AG04450 (cell line): ENCODE measurements at places on chromosomes 7 and 10.

DNA sequence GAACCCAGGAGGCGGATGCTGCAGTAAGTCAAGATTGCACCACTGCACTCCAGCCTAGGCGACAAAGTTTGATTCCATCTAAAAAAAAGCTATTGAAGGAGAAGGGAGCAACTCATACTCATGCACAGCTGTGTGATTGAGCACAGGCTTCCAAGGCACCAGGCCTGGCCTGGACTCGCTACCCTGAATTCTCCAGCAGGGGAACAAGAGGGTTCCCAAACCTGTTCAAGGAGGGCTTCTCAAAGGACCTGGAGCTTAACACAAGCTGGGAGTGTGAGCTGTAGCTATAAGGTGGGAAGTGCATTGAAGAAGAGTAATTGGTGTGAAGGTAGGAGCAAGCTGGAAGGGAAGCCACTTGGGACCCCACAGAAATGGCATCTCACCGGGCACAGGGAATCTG lies 15.1 kb upstream of the DDIT4 start:
- DNase-seq, result no peak

DNA sequence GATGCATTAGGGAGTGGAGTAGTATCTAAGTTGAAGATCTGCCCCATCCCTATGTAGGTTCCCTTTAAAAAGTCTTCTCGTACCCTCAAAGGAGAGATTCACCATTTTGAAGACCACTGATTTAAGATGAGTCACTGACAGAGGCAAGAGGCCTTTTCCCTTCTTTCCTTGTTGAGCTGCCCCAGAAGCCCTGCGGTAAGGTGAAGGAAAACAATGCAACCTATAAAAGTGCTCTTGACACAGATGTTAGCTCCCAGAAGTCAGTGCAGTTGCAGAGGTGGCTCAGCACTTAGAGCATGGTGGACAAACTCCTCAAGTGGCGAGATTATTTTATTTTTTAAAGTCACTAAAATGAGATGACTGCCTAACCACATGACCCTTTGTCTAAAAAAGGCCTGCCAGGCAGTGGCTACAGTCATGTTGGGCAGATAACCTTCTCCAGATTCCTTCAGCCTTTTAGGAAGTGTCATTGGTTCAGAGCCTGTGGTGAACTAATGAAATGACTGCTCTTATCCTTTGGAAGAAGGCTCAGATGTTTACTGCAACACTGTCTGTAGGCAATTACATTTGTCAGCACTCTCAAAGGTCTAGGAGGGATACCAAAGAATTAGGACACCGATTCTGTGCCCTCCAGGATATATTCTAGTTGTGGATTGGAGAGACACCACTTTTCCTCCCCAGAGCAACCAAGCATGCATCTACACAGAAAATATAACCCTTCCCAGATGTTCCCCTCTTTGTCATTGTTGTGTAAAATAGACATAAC lies 88.7 kb downstream of the ARID5B start:
- no peak for DNase-seq

- no peak for DNase-seq
These were observed 92.9 kb downstream of the BMPR1A start for GRCh38 chr10:86849181-86849894.

GRCh38 chr10:108791794-108792474 lies 1131.4 kb downstream of the XPNPEP1 start:
- no peak for DNase-seq

GRCh38 chr7:99997545-99998137 lies 17.8 kb upstream of the ZKSCAN1 start:
- no peak for DNase-seq

GRCh38 chr7:105285118-105285874 lies 103.4 kb downstream of the SRPK2 start:
- DNase-seq, result no peak

DNA sequence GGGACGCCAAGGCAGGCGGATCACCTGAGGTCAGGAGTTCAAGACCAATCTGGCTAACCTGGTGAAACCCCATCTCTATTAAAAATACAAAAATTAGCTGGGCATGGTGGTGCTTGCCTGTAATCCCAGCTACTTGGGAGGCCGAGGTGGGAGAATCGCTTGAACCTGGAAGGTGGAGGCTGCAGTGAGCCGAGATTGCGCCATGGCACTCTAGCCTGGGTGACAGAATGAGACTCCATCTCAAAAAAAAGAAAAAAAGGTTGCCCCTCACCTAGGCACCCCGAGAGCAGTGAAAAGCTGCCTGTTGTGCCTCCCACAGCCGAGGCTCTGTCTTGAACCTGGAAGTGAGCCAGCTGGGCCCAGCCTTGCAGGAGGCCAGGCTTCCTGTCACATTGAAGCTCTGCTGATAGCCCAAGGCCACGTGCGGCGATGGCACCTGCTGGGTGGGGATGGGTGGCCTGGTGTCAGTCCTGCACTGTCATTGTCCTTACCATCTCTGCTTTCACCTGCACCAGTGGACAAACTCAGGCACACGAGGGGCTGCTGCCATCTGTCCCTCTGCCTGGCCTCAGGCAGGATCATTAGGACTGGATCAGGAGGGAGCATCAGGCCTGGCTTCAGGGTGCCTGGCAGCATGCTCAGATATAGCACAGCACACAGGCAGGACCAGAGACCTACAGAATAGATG lies 37.8 kb downstream of the DNAJB12 start:
- no peak for DNase-seq

GRCh38 chr7:28432105-28432504 lies 19.8 kb downstream of the CREB5 start:
- DNase-seq, result no peak

- no peak for DNase-seq
These were observed 134.0 kb upstream of the SEMA3D start for GRCh38 chr7:85320699-85321476.

- no peak for DNase-seq
These were observed 205.8 kb upstream of the FRMD4A start for GRCh38 chr10:14536241-14537213.

DNA sequence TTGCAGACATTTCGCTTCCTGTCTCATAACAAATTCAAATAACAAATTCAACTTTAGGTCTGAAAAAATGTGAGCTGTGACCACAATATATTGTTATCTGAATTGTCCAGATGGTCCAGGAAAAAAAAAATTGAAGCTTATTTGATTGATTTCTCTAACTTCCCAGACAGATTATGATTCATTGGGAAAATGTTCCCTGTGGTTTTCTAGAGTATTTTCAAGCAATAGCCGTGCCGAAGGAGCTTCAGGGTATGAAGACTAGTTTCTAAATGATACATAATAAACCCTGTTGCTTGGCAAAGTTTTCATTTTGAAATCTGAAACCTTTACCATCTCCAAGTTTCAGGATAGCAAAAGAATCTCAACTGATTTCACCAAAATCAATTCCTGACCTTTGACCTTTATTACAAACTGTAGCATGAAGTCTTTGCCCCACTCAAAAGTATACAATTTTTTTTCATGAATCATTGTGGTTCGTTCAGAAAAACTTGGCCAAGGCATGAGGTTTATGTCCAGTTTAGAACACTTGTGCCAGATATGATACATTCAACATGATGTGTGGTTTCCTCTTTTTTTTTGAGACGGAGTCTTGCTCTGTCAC lies 109.9 kb downstream of the JCAD start:
- DNase-seq, result peak; percentile 93

- no peak for DNase-seq
These were observed 304.7 kb upstream of the AOAH start for GRCh38 chr7:37028909-37029440.

- DNase-seq, result peak; percentile 52
These were observed 42.3 kb upstream of the SGCE start for GRCh38 chr7:94698275-94698674.

DNA sequence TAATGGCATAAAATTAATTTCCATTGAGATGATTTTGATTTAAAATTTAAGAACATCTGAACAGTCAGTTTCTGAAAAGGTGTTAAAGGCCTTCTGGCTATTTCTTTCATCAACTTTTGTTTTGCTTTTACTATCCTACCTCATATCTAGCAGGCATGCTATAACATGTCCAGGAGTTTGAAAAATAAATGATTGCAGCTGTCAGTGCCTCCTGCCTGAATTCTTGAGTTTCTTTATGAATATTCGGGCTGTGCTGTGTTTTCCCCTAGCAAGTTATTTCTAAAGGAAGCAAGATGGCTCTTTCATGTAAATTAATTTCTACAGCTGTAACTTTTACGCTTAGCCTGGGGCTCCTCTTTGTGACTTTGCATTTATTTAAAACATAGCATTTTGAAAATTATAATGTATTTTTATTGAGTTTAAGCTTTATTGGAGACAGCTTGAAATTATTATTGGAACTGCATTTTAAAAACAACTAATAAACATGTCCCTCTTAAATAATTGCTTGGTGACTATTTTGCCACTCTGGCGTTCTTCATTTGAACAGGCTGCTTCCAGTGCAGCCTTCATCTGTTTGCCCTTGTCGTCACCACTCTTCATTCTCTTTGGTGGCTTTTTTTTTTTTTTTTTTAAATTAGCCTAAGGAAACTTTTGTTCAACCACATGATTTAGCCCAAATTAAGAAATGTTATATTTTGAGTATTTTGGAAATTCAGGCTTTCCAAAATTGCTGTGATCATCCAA lies 1083.4 kb upstream of the LRRN3 start:
- no peak for DNase-seq

GRCh38 chr10:23325132-23325531 lies 19.5 kb downstream of the C10orf67 start:
- no peak for DNase-seq

GRCh38 chr7:123494193-123494796 lies 40.1 kb downstream of the IQUB start:
- no peak for DNase-seq

GRCh38 chr7:128039544-128039953 lies 8.3 kb upstream of the LRRC4 start:
- DNase-seq, result no peak

DNA sequence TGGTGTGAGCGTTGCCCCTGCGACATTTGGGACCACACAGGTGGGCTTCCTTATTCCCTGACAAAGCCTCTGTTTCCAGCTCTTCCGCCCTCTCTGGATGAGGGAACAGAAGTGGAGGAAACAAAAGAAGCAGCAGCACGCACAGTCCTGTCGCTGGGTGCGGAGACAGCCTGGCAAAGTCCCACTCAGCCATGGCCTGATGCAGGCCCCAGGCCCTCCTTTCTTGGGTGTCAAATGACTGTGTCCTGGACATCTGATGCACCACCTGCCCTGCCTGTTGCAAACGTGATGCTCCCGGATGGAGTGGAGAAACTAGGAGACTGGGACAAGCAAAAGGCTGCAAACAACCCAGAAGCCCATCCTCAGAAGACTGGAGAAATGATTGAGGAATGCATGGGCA lies 20.7 kb downstream of the ZMIZ2 start:
- DNase-seq, result no peak

GRCh38 chr7:155380976-155381851 lies 76.7 kb upstream of the EN2 start:
- DNase-seq, result no peak

- no peak for DNase-seq
These were observed 4.3 kb downstream of the CAMK1D start for GRCh38 chr10:12353399-12354242.

DNA sequence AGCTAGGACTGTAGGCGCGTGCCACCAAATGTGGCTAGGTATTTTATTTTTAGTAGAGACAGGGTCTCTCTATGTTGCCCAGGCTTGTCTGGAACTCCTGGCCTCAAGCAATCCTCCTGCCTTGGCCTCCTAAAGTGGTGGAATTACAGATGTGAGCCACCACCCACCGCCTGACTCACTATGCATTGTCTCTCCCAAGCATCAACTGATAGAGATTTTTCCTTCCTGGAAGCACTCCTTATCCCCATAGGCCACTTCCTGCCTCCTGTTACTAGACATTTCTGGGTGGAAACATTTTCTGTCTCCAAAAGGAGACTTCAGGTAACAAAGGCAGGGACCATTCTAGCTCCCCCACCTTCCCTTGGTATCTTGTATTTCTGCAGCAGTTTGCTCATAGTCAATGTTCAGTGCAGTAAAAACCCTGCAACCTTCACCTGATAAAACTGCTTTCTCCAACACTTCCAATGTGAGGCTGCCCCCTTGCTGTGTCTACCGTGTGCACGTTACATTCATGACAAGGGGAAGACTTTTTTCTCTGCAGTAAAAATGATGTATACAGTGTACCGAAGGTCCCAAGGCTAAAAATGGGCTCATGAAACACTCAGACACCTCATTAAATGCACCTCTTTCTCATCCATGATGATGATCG lies 84.9 kb downstream of the NHLRC2 start:
- no peak for DNase-seq

DNA sequence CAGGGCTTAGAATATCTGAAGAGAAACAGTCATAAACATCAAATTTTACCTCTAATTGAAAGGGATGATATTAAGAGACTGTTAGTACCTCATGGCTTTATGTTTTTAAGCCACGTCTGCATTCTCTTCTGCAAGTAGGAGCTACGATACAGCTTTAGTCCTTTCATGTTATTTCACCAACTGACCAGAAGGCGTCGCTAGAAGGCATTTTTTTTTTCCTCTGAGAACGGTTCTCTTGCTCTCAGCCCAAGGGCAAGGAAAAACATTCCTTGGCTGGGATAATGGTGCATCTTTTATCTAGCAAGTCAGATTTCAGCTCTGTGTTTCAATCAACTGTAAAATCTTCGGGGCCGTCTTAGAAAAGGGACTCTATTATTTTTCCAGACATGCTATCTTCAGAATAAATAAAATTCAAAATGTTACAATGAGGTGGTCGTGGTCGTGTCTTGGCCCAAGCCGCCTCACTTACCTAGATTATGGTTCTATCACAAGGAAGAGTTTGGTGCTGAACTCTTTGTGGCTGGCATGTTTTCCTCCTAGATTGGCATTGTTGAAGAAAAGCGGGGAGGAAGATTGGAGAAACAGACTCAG lies 41.6 kb upstream of the LYZL2 start:
- DNase-seq, result peak; percentile 75

DNA sequence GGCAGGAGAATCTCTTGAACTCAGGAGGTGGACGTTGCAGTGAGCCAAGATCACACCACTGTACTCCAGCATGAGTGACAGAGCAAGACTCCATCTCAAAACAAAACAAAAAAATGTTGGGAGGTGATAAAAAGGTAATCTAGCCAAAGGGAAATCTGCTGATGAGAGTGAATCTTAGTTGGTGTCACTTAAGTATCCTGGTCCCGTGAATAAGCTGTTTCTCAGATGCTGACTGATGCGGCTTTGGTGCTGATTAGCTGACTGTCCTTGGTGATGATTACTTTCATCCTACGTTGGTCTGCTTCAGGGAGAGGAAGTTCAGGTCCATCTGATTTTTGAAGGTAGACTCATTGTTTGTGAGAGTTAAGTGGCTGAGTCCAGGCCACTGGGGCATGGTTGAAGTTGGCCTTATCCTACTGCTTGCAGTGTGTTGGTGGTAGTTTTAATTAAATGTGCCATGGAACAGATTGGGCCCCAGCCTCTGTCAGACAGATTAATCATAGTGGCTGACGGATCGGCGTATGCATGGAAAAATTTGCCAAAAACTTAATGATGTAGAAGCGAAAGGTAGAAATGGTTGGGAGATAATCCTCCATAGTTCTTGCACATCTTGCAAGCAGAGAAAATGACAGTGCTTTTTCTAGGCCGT lies 17.4 kb upstream of the TMEM236 start:
- no peak for DNase-seq

DNA sequence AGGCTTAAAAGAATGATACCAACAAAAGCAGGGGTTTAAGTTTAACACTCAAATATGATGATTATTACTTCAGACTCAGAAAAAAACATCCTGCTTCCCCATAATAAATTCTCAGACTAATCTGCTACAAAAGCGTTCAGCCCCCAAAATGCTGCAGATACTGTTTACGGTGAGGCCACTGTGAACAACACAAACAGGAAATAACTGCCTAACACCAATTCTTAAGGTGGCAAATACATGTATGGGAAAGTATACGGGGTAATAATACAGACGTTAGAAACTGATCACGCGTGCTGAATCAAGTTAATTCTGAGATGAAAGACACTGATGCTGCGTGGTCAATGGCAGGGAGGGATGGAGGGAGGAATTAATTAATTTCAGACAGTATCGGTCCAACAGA lies 62.0 kb upstream of the RHEB start:
- DNase-seq, result no peak

GRCh38 chr10:90577569-90577968 lies 280.3 kb downstream of the HTR7 start:
- DNase-seq, result no peak
